HFF-Myc (cell line): ENCODE measurements at places on chromosomes 4 and X.

DNA sequence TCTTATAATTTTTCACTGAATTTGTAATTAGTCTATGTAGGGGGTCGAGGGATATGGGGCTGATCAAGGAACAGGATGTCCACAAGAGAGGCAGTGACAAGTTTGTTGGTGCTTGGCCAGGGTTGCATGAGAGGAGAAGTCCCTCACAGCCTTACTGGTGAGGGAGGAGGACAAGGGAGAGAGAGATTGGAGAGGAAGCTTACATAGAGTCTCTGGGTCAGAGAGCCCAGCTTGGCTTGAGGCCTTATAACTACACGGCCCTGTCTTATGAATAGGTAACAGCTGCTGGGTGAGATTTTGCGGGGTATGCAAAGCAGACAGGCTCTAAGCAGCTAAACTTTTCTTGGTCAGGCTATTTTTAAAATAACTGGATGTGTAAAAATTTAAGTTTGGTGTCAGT, 37.9 kb upstream of the OTUD4 start:
- DNase-seq: no peak

DNA sequence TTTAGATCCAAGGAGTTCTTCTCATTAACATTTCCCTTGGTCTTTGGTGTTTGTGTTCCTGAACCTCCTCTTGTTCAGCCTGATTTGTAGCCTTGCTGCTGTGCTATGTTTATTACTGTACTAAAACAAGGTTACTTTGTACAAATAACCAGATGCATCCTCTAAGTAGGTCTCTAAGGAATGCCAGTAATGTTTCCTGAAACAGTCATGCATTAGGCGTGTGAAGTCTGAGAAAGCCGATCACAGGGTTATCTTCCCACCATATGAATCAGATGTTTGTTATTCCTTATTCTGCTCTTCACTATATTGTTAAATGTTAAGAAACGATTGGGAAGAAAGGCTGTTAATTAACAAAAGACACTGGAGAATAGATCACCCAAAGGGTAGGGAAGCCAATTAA, 66.9 kb downstream of the GALNTL6 start:
- peak; percentile 6 for DNase-seq

GRCh38 chr4:85423431-85423830, 51.5 kb upstream of the ARHGAP24 start:
- DNase-seq: no peak

DNA sequence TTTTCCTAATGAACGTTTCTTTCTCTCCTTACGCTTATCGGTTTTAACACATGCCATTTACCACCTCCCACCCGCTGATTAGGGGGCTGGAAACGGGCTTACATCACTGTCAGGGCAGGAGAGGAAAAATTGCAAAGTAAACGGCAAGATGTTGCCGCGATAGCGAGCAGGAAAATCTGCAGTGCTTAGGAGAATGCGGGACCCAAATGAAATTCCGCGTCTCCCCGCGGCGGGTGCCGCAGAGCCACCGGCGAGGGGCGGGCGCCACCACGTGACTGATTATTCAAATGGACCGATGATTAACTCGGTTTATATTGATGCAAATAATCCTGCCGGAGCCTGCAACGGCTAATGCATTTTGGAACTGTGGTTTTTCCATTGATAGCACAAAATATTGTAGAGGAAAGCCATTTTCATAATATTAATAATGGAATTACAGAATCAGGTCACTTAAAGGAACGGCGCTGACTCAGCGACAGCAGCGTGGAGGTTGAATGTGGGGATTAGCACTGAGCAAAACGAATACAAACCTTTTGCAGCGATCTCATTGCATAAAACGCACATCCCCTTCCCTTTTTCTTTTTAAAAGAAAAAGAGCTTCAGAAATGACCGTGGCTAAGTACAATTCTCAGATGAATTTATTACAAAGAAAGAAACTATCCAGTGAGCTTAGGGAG, 224.2 kb downstream of the STIM2 start:
- no peak for DNase-seq

GRCh38 chr4:124703154-124703553, 9.4 kb downstream of the ANKRD50 start:
- no peak for DNase-seq

- no peak for DNase-seq
Observed at GRCh38 chr4:104352211-104352610, 142.5 kb downstream of the CXXC4 start.

DNA sequence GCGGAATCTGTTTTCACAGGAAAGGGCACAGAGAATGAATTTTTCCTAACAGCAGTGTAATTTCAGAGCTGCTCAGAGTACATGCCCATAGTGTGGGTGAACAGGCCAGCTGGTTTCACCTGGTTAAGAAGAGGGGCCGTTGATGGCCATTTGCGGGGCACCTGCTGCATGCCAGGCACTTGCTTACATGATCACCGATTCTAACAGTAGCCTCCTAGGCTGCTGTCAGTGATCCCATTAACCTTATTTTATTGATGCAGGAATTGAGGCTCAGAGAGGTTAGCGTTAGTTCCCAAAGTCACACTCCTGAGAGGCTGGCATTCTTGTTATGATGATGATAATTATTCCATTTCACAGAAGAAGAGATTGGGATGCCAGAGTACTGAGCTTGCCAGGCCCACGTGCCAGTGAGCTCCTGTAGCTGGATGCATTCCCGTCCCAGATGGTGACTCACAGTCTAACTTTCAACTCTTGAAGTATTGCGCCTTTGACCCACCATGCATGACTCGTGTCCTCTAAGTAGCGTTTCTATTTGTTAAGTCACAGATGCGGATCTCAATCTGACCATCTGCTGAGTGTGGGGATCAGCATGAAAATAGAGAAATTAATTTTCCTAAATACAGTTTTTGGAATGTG, 76.5 kb downstream of the PSAPL1 start:
- DNase-seq: peak; percentile 61

DNA sequence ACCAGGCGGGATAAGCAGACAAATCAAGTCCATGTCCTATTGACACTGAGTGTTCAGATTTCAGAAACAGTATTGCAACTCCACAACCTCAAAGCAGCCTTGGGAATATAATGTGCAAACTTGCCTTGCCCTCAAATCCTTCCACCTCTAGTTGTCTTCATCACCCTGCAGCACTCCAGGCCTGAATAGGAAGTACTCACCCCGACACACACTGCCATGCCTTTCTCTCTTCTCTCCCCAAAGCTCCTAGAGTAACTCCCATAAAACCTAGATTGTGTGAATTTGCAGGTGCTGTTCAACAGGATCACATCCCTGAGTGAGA, 19.6 kb downstream of the ACSL1 start:
- no peak for DNase-seq

DNA sequence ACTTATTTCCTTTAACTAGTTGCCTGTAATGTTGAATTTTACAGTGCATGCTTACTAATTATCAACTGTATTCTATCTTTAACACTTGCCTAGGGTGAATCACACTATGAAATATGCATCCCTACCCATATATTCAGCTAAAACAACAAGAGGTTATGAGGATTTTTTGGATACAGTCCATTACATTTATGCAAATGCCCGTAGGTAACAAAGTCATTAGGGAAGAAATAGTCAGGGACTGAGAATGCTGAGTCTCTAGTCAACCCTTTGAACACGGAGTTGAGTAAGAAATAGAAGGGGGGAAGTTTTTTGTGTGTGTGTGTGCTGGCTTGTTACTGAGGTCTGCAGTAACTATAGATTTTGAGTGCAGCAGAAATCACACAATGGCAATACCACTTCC, 26.1 kb upstream of the CBLL2 start:
- no peak for DNase-seq

- no peak for DNase-seq
Observed at GRCh38 chr4:41172786-41173185, 41.6 kb downstream of the APBB2 start.

- DNase-seq: no peak
Observed at GRCh38 chrX:152884171-152884570, 13.7 kb upstream of the ZNF185 start.

- DNase-seq: no peak
Observed at GRCh38 chr4:152696764-152697261, 17.0 kb upstream of the TMEM154 start.

DNA sequence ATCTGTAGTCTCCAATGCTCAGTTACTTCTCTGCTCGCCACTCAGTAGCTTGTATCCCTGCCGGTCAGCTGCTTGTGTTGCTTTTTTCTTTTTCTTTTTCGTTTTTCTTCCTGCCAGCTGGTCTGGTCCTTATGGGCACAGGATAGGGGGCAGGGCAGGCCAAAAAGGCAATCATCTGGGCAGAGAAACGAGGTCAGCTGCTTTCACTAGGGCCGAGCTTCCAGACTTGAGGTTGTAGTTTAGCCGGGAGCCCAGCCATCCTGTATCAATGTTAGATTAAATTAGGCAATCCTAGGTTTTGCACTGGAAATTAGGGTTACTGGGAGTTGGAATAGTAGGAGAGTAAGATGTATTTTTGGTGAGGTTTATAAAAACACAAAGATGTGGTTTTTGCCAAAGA, 3.4 kb downstream of the ARSF start:
- no peak for DNase-seq

DNA sequence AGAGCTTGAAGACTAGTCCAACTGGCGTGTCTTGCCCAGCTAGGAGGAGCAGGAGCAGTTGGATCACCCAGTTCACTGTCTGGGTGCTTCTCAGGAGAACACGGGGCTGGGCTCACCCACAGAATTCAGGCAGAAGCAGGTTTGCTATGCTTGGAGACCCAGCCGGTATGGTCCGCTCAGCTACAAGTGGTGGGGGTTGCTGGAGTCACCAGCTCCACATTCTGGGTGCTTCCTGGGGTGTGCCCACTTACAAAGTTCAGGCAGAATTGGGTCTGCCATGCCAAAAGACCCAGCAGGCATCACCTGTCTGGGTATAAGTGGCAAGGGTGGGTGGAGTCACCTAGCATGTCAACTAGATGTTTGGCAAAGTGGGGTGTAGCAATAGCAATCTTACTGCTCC, 1061.8 kb downstream of the PCDH19 start:
- no peak for DNase-seq

- DNase-seq: no peak
Observed at GRCh38 chrX:129077424-129078170, 445.7 kb downstream of the SMARCA1 start.

- DNase-seq: peak; percentile 92
Observed at GRCh38 chr4:137705171-137705783, 173.0 kb upstream of the PCDH18 start.

- DNase-seq: no peak
Observed at GRCh38 chr4:91298156-91298700, 1005.5 kb upstream of the GRID2 start.

- DNase-seq: peak; percentile 9
Observed at GRCh38 chr4:6749340-6750171, 33.0 kb upstream of the KIAA0232 start.

DNA sequence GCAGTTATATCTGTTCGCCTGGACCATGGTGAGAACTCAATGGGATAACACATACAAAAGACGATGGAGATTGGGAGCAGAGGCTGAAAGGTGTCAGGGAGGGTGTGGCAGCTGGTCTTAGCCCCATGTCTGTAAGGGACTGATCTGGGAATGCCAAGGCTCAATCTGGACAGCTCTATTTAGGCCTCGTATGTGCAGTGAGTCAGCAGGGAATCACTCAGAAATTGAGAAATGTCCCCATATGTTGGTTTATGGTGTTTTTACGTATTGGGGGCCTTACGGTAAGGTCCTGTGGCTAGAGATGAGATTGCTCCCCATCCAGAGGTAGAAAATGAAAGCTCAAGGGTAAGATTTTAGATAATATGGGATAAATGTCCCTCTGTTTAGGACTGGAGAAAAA, 71.4 kb upstream of the TTC29 start:
- no peak for DNase-seq

- DNase-seq: no peak
Observed at GRCh38 chrX:95678679-95679078, 1006.0 kb upstream of the DIAPH2 start.

GRCh38 chr4:88242144-88242543, 42.2 kb downstream of the PPM1K start:
- DNase-seq: no peak

DNA sequence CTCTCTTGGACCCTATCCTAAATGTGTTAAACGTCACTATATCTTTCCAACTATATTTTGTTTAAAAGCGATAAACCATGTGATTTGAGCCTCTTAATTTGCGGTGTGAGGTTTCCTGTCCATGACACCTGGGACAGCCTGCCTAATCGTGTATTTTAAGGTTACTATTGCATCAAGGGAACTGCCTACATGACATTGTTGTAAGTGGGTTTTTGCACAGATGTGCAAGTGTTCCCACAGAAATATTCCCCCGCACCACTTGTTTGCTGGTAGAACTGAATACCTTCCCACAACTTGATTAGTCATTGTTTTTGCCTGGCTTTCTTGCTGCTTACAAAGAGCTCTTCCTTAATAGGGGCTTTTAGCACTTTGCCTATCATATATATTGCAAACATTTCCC, 5.1 kb upstream of the FAM184B start:
- DNase-seq: no peak

- DNase-seq: no peak
Observed at GRCh38 chr4:156754832-156755570, 216.6 kb downstream of the PDGFC start.

DNA sequence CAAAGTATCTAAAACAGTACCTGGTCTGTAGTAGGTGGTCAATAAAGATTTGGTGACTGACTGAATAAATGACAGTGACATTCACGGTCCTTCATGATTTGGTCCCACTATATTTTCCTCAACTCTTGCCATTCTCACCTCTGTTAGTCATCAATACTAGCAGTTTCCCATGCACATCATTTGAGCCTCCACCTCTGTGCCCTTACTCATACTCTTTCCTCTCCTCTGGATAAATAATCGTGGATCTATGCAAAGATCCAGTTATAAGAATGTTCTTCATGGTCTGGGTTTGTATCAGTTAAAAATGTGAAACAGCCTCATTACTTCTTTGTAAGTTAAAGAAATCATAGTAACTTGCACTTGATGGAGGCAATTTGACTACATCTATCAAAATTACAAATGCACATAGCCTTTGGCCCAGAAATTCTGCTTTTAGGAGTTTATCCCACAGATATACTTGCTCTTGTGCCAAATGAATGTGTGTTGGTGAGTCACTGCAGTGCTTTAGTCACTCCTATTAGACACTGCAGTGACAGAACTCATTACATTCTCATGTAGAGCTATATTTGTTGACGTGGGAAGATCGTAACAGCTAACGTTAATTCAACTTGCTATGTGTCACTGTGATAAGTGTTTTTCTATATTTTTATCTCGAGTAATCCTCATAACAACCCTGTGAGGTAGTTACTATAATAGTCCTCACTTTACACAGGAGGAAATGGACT, 121.9 kb upstream of the SMIM10 start:
- DNase-seq: peak; percentile 12

- no peak for DNase-seq
Observed at GRCh38 chrX:34956916-34957315, 14.3 kb downstream of the FAM47B start.

DNA sequence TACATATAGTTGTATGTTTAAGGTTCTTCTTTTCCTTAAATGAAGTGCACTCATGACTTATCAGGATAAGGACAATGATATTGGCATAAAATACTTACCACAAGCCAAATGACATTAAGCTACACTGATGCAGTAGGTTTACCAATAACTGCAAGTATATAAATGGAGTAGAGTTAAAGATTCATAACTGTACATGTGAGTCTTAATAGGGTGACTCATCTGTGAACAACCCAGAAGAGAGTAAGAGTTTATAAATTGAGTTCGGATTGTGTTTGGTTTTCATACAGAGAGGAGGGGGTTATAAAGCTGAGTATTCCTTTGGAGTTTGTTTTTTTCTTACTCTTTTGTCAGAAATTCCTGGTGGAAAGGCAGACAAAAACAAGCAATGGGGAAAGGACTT, 144.8 kb downstream of the TLL1 start:
- no peak for DNase-seq
